Stimulated activated CD8-positive, alpha-beta memory T cell treated with anti-CD3 and anti-CD28 coated beads, Interleukin-15, amount 100 ng/mL, for 1 hour (primary cell): ENCODE measurements at places on chromosomes 6 and 20.

DNA sequence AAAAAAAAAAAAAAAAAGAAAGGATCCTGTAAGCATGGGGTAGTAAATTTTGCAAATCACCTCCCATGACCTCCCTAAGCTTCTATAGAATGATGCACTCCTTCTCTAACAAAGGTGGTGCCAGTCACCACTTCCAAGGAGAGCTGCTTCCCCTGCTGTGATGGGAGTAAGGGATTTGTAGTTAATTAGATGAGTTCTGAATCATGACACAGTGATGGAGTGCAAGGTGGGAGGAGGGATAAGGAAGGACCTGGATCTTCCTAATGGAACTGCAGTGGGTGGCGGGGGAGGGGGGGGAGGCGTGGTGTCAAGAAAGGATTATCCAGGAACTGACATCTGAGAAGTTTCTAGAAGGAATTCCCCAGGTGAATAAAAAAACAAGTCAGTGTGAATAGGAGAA, 47.8 kb downstream of the NRN1 start:
- no peak for DNase-seq

DNA sequence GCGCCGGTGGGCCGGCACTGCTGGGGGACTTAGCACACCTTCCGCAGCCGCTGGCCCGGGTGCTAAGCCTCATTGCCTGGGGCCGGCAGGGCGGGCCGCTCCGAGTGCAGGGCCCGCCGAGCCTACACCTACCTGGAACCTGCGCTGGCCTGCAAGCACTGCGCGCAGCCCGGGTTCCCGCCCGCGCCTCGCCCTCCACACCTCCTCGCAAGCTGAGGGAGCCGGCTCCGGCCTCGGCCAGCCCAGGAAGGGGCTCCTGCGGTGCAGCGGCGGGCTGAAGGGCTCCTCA, 10.7 kb upstream of the MPC1 start:
- DNase-seq: no peak

- DNase-seq: no peak
These were observed 7.9 kb upstream of the RIN2 start for GRCh38 chr20:19750101-19750606.

DNA sequence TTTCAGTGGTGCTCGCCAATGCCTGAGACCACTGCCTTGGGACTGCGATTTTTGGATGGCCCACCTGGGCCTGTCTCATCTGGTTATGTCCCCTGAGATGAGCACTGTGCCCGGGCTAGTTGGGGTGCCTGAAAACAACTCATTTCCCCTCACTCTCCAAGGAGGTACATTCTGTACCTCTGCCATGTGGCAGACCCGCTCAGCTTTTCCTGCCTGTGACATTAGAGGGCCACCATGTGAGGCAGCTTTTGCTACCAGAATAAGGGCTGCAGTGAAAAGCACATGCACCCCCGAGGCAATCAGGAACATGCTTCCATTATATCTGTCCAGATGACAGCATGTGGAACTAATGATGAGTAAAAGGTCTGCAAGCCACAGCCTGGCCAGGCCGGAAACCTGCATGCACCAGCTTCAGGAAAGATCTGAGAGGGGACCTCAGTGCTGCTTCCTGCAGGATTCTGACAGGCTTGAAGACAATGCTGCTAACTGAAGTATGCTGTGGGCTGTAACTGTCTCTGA, 11.3 kb upstream of the SRSF6 start:
- no peak for DNase-seq

DNA sequence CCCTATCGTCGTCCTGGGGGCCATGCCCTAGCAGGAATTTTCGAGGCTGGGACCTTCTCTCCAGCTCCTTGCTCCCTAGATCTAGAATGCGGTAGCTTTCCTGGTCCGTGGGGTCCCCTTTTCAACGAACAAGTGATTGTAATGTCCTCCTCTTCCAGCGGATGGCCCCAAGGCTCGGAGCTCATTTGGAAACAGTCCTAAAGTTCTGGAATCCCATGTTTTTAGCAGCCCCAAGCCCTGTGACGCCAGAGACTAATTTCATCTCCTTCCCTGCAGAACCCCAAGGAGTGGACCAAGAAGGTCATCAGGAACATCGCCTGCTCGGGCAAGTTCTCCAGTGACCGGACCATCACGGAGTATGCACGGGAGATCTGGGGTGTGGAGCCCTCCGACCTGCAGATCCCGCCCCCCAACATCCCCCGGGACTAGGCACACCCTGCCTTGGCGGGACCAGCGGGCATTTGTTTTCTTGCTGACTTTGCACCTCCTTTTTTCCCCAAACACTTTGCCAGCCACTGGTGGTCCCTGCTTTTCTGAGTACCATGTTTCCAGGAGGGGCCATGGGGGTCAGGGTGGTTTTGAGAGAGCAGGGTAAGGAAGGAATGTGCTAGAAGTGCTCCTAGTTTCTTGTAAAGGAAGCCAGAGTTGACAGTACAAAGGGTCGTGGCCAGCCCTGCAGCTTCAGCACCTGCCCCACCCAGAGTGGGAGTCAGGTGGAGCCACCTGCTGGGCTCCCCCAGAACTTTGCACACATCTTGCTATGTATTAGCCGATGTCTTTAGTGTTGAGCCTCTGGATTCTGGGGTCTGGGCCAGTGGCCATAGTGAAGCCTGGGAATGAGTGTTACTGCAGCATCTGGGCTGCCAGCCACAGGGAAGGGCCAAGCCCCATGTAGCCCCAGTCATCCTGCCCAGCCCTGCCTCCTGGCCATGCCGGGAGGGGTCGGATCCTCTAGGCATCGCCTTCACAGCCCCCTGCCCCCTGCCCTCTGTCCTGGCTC, 48.5 kb downstream of the PYGB start:
- DNase-seq: no peak

- DNase-seq: no peak
These were observed 45.3 kb upstream of the SMIM8 start for GRCh38 chr6:87277123-87277522.

GRCh38 chr20:57391439-57392301, 474 bp downstream of the RBM38 start:
- no peak for DNase-seq

DNA sequence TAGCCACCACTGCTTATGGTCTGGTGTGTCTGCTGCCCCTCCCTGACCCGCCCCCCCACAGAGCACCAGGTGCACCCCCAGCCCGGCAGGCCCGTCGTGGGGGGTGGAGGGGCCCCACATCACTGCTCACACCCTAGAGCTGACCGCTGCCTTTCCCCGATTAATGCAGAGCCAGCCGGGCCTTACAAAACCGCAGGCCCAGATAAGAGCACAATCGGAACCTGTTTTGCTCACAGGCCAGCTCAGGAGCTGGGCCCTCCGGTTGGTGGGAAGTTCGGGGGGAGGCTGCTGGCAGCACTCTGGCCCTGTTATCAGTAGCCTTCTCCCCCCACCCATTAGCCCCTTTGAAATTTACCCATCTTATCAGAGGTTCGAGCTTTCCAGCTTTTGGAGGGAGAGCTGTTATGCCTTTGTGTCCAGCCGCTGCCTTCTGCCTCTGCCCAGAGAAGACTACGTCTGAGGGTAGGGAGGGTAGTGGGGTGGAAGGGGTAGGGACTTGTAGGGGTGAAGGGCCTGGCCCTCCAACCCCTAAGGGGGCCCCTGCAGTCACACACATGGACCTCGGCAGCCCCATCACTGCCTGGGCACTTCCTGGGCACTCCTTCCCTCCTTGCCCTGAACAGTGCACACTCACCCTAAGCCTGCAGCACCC, 6.9 kb upstream of the SPDEF start:
- DNase-seq: no peak

- DNase-seq: no peak
These were observed 38.7 kb downstream of the DUSP22 start for GRCh38 chr6:330948-331347.

GRCh38 chr6:45387236-45387635, 9.5 kb upstream of the SUPT3H start:
- no peak for DNase-seq

GRCh38 chr6:80439721-80440470, 333.4 kb downstream of the BCKDHB start:
- no peak for DNase-seq

GRCh38 chr6:4814212-4814611, 38.0 kb downstream of the CDYL start:
- DNase-seq: no peak
